ENCODE measurements at places on chromosomes 16 and 17.

DNA sequence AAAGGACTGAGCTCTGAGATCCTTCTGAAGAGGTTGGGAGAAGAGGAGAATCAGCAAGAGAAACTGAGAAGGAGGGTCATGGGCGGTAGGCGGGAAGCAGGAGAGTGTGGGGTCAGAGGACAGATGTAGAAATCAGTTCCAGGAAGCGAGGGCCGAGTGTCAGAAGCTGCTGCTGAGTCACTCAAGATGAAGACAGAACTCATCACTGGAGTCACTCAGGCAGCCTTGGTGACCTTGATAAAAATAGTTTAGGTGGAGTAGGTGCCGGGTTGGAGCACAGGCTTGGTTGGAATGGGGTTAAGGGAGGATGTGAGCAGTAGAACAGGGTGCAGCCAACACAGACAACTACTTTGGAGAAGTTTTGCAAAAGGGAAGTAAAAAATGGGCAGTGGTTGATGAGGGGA, 6.1 kb upstream of the ITGAM start:
- no peak for DNase-seq

GRCh38 chr17:78415821-78416711, 37.6 kb downstream of the PGS1 start:
- peak; percentile 72 for DNase-seq

- DNase-seq, result no peak
Observed at GRCh38 chr17:82419540-82419939, 1.2 kb upstream of the OGFOD3 start.

DNA sequence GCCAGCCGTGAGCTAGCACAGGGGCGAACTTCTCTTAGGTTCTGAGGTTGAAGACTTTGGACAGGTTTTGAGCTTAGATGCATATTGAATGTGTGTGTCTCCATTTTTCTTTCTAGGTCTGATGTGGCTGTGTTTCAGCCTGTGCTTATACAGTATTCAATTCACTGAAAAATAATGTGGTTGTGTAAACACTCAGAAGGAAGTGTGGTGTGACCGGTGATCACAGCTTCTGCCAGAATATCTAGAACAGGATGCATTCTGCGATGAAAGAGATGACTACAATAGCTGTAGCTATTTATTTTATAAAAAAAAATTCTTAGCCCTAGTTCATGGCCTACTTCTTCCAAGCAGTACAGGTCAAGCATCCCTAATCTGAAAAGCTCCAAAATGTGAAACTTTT, 64.4 kb downstream of the MAP2K6 start:
- DNase-seq, result no peak

- no peak for DNase-seq
Observed at GRCh38 chr17:43782913-43783680, 2.9 kb downstream of the CFAP97D1 start.

DNA sequence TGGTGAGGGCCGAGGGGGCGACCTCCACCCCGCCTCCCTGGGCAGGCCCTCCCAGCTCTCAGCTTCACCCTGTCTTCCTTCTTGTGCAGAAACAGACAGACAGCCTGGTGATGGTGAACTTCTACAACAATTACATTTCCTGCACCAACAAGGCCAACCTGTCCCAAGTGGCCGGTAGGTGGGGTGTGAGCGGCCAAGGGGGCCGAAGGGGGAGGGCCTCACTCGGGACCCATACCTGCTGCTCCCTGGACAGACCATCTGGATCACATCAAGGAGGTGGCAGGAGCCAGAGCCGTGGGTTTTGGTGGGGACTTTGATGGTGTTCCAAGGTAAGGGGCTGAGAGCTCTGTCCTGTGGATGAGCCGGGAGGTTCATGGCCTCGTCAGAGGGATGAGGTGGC, 20.1 kb downstream of the CHMP1A start:
- no peak for DNase-seq

DNA sequence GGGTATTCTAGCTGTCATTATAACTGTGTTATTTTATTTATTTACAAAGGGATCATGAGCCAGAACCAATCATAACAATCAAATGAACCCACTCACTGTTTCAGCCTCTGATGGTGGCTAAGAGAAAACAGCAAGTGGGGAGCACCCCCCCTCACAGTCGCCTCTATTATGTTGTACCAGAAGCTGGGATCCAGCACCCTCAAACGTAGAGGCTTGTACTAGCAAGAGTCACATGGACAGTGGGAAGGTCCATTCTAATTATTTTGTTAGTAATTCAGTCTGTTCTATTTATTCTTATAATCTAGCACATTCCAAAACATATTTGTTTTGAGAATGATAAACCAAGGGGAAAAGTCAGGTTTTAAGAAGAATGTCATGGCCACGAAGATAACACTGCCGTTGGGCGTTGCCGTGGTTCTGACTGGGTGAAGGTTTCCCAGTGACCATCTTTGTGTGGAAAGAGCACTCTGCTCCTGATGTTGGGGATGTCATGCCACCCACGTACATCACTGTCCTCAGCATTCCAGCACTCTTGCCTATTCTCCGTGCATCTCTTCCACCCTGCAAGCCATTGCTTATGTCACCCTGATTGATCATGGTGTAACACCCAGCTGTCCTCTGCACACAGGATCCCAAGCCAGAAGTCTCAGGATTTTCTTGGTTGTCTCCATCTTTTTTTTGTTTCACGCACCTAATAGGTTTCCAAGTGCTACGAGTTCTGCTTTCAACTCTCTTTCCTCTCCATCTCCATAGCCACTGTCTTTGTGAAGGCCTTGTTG, 205.8 kb downstream of the PRKCA start:
- DNase-seq, result no peak

DNA sequence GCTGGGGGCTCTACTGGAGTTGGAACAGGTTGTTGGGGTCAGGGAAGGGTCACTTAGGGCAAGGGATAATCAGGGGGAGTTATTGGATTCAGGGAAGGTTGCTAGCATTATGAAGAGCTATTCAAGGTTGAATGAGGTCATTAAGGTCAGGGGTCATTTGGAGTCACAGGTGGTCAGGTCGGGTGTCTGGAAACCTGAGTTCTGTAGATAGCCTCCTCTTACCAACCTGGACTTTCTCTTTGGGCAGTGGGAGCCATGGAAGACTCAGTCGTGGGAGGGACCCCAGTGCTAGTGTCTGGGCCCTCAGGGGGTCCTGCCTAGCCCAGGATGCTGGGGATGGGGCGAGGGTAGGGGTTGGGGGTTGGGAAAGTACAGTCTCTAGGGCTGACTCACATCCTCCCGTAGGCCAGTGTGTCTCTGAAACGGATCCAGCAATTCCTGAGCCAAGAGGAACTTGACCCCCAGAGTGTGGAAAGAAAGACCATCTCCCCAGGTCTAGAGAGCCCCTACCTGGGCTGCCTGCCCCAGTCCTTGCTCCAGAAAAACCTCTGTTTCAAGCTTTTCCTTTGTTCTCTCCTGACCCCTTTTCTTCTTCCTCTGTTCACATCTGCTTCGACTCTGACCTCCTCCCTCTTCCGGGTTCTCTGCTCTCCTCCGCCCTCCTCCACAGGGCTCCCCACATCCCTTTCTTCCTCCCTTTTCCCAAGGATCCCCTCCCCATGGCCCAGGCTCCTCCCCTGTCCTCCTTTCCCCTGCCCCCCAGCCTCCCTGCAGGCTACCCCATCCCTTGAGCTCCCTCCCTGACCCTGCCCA, 33.5 kb downstream of the ABCC3 start:
- peak; percentile 57 for DNase-seq

DNA sequence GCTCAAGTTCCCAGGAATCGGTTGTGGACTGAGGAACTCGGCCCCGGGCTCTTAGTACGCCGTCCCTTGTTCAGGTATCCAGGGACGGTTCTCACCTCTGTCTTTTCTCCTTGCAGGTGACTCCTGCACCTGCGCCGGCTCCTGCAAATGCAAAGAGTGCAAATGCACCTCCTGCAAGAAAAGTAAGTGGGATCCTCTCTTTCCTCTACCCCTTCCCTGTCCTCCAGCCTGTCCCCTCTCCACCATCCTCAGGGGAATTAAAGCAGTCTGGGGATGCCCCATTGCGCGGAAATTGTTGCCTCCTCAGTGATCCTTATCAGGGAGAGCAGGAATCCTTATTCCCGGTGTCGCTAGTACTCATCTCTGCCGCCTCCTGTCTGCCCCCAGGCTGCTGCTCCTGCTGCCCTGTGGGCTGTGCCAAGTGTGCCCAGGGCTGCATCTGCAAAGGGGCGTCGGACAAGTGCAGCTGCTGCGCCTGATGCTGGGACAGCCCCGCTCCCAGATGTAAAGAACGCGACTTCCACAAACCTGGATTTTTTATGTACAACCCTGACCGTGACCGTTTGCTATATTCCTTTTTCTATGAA, 585 bp downstream of the MT2A start:
- no peak for DNase-seq

GRCh38 chr17:72765368-72766153, 326.9 kb downstream of the SLC39A11 start:
- DNase-seq, result no peak

- no peak for DNase-seq
Observed at GRCh38 chr17:73643001-73643851, 1.0 kb downstream of the SDK2 start.

DNA sequence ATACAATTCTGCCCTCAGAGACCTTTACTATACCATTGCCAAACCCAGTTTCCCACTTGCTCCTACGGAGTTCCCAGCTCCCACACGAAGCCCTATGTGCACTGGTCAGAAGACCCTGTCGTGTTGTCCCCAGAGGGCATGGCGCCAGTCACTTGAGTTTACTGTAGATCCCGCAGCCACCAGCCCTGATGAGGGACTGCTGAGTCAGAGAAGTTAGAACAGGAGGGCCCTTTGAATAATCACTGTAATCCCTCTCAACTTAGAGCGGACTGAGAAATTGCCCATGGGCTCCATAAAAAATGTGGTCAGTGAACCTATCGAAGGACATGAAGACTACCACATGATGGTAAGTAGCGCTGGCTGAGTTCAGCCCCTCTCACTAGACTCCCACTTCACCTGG, 9.2 kb downstream of the UBFD1 start:
- no peak for DNase-seq

DNA sequence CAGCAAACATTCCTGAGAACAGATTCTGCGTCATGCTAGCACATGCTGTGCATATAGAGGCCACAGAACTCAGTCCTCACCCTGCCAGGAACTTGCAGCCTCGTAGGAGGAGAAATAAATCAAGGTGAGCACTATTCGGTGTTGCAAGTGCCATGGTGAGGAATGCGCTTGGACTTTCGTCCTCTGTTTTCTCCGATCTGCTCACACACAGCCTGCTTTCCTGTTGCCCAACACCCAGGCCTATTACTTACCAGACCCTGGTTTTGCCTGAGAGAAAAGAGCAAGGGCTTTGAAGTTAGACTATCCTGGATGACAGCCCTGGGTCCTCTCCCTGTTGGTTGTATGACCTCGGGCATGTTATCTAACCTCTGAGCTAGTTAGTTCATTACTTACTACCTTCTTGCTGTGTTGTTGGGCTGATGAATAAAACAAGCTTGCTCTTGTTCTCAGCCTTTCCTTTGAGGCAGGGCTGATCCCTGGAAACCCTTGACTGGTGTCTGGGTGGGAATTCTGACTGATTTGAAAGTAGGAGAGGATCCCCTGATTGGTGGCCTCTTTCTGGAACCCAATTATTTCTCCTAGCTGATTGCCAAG, 2.9 kb downstream of the ACSF2 start:
- DNase-seq, result peak; percentile 96

GRCh38 chr17:7774055-7774521, 56.5 kb downstream of the DNAH2 start:
- peak; percentile 75 for DNase-seq

GRCh38 chr17:45963889-45964288, 35.2 kb upstream of the STH start:
- DNase-seq, result no peak

DNA sequence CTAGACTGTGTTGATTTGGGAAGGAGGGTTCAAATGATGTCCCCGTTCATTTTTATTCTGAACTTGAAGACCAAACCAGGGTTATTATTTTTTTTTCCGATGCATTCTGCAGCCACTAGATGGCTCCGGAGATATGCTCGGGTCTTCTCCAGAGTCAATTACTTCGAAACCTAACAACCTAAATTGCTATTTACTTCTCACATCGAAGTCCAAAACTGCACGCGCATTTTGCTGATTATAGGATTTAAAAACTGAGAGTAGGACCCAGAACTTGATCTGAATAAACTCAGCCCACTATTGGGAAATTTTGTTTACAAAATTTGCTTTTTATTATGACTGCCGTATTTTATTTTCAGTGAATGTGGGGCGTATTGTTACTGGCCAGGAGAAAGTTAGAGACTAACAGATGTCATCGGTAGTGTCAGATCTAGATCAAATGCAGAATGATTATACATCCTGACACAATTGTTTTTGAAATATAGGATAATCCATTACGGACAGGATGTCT, 263.8 kb downstream of the HS3ST3A1 start:
- peak; percentile 73 for DNase-seq

GRCh38 chr16:13957197-13958078, 37.5 kb downstream of the ERCC4 start:
- peak; percentile 97 for DNase-seq

DNA sequence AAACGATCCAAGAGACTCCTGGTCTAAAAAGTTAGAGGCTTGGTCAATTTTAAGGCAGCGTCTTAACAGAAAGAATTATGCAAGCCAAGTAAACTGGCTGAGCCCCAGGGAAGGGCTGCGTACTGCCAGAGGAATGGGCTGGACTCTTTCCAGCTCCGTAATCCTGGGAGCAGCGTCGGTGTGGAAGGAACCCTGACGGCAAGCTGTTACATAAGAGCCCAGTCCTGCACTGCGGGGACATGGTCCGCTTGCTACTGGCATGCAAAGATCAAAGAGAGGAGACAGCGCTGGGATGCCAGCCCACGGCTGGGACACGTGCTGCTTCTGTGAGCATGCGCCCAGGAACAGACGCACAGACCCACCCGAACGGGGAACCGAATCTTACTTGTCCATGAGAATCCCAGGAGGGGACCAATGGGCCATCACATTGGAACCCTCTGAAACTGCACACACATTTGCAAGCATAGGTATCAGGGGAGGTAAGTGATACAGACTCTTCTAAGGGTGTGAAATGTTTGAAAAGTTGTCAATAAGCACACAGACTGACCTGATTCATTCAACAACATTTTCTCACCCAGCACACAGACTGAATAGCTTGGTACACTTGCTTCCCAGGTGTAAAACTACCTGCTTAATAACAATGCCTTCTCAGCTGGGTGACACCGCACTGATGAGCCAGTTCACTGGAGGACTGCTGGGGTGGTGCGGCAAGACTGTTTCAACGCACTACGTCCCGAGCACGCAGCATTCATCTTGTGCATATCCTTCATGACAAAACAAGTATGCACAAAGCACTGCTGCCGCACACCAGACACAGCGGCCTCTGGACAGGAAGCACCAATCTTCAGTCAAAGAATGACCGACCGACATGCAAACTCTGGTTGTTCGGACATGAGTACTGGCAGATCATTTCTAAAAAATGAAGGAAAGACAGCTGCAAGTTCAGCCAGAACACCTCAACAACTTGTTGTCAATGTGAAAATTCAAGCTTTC, 94.9 kb downstream of the ANKRD11 start:
- DNase-seq, result peak; percentile 97

- no peak for DNase-seq
Observed at GRCh38 chr16:1458977-1459341, 14.6 kb upstream of the CCDC154 start.

DNA sequence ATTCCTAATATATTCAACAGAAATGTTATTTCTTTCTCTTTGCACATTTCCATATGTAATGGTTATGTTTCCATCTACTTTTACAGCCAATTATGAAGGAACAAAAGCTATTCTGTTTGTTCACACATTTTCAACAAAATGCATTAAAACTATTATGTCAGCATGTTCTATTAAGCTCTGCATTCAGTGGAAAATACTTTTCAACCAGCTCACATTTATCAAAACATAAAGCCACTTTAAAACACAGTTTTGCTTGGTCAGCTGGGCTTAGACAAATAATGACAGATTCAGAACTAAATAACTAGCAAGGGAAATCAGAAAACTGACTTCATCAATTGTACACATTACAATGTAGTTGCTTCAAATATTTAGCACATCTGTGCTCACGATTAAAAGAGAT, 6.9 kb downstream of the SALL1 start:
- no peak for DNase-seq

Data from amniotic epithelial cell (primary cell).